Stimulated activated CD4-positive, alpha-beta T cell treated with anti-CD3 and anti-CD28 coated beads, Interleukin-1b, Interleukin-23, amount 100 ng/mL, for 24 hours (primary cell): ENCODE measurements at places on chromosomes 12 and 14.

GRCh38 chr14:104592785-104593184, 11.8 kb downstream of the TMEM179 start:
- DNase-seq: no peak

DNA sequence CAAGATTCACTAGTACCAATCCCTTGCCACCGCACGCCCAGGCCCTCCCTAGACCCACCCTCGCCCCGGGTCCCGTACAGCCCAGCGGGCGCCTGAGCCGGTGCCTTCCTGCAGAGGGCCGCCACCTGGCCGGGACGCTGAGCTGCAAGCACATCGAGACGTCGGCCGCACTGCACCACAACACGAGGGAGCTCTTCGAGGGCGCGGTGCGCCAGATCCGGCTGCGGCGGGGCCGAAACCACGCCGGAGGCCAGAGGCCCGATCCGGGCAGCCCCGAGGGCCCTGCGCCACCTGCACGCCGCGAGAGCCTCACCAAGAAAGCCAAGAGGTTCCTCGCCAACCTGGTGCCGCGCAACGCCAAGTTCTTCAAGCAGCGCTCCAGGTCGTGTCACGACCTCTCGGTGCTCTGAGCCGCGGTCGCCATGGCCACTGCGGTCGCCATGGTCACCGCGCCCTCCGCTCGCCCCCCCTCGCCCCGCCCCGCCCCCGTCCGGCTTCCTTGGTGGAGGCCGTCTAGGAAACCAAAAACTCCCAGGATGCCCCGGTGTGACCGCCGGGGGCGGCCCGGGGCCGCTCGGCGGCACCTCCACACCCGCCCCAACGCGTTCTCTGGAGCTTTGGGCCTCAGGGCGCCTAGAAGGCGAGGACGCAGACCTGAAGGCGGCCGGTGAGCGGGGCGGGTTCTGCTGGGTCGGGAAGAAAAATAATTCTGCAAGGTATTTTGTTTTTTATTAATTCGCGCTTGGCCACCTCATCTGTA, 3.7 kb downstream of the REM2 start:
- DNase-seq: no peak

DNA sequence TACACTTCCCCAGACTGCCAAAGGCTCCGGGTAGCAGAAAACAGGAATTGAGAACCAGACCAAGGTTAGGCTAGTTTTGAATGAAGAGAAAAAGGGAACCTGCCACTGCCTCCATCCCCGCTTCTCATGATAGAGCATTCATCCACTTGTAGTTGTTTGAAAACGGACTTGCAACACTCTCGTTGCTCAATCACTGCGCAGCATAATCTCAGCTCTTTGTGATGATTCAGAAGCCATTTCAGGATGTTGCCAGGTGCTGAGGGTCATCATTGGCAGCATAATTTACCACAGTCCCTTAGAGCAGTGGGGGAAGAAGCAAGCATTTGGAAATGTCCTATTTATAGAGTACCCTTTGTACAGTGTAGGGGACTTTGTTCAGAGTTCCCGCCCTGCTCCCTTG, 25.6 kb downstream of the KCNK13 start:
- DNase-seq: no peak

DNA sequence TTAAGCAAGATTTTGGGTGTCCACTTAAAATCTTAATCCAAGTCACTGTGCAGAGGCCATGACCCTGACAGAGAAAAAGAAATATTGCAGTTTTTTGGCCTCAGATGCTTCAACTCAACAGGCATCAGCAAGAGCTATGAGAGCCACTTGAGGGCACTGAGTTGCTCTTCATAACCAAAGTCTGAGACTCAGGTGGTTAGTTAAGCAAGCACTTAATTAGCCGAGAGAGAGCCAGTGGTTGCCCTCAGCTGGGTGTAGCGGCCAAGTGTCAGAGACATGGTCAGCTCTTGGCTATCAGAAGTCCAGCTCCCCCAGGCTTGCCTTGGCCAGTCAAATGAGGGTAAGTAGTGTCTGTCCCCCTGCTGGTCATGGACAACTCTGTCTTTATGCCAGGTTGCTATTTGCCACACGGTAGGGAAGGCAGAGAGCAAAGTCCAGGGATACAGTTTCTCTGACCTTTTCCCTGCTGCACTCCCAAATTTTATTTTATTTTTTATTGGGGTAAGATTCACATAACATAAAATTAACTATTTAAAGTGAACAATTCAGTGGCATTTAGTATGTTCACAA, 9.0 kb upstream of the KRT71 start:
- no peak for DNase-seq

GRCh38 chr12:50059440-50060119, 2.2 kb downstream of the ASIC1 start:
- no peak for DNase-seq

DNA sequence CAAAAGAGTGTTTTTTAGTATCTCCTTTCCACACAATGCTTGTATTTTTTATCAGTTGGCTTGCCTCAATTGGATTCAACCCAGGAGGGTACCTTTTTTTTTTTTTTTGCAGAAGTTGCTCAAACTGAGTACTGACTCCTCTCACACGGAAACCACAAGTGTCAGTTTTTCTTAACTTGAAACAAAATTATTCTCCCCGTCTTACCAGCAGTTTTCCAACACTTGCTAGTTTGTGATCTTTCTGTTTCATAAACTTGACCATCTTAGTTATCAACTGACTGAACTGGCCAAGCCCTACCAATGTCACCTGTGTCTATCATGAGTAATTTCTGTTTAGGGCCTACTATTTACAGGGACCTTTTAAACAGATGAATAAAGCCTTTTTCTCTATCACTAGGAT, 34.1 kb upstream of the ITPR2 start:
- no peak for DNase-seq

DNA sequence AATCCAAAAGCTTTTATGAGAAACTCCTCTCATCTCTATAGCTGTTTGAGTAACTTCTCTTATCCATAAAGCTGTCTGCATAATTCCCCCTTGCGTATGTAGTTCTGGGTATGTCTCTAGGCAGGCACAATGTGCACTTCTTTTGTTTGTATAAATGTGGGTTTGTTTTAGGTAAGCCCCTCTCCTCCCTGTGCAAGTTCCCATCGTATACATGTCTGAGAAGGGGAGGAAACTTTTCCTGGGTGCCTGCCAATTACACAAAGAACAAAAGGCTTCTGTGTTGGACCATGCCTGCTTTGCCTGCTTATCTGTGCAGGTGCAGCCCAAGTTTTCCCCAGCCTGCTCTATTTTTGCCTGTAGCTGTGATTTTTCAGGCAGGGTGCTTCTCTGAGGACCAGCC, 96.7 kb downstream of the CCER1 start:
- no peak for DNase-seq

- DNase-seq: no peak
Measured at GRCh38 chr12:28032811-28033537, 60.4 kb upstream of the PTHLH start.

DNA sequence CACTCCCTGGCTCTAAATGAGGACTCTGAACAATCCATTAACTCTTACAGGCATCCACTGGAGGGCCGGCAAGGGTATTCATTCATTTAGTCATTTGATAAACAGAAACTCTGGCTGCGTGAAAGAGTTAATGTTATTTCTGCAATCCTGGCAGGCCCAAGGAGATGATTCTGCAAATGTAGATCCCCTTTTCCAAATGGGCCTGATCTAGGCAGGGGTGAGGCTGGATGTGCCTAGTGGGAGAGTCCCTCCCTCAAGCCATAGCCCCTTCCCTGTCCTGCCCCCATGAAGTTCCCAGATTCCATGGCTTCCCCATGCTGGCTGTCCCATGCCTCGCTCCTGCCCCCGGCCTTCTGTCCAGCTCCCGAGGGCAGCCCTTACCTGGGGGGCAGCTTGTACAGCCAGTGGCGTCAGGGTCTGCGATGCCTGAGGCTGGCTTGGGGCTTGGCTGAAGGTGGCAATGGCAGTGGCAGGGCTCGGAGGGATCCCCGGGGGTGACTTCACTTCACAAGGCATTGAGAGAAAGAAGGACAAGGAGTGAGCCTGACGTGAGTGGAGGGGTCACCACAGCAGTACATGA, 18.4 kb downstream of the POU6F1 start:
- no peak for DNase-seq

DNA sequence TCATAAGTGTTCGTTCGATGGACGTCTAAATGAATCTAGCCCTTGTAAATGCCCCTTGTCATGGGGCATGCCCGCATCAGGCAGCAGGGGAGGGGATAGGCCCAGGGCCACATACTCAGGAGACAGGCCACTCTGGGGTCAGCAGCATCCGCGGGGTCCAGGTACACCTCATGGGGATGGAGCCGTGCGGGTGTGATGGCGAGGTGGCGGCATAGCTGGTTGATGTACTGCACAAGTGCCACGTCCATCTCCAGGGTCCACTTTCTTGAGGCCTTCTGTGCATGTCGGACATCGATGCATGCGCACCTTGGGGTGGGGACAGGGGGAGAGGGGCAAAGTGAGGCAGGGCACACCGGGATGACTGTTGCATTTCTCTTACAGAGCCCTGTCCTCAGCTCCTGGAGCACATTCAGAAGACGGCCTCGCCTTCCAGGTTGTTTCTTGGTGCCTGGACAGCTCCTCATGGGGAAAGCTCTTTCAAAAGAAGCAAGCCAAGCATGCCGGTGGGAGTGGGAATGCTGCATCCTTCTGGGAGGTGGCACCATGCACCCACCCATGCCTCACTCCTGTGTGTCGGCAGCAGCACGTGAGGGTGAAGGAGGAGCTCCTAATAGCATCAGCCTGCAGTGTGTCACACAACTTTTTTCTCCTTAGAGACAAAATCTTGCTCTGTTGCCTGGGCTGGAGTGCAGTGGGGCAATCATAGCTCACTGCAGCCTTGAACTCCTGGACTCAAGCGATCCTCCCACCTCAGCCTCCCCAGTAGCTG, 47.4 kb downstream of the TRAFD1 start:
- DNase-seq: no peak

- DNase-seq: no peak
Measured at GRCh38 chr14:55324812-55325211, 53.6 kb downstream of the FBXO34 start.

DNA sequence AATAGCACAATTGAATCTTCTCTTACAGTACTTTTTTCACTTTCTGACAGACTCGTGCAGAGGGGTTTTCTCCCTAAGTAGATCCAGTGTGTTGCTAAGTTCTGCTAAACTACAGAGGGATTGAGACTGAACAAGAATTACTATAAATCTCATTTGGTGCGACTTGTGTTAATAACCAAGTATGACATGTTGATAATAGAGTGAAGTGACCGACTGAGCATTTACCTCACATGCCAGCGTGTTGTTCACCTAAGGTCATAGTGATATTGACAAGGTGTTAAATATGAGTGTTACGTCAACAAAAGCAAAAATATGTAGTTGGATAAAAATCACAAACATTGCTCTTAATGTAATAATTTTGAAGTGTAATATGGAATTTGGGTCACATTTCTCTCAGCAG, 97.8 kb upstream of the PDE3A start:
- no peak for DNase-seq

DNA sequence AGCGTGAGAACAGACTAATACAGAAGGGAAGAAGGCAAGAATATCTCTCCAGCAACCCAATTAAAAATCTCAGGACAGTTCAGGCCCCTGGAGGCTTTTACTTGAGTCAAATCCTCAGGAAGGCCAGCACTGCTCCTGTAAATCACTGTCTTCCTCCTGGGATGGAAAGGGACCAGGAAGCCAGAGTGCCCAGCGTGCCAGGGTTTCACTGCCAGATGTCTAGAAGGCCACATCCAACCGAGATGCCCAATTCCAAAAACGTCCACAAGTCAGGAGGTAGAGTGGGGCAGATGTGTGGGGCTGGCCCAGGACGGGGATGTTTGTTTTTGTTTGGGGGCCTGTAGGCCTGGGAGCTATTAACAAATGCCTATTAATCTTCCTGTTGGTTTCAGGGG, 332.0 kb downstream of the MED13L start:
- no peak for DNase-seq

- no peak for DNase-seq
Measured at GRCh38 chr14:80634106-80634758, 307.3 kb downstream of the CEP128 start.

DNA sequence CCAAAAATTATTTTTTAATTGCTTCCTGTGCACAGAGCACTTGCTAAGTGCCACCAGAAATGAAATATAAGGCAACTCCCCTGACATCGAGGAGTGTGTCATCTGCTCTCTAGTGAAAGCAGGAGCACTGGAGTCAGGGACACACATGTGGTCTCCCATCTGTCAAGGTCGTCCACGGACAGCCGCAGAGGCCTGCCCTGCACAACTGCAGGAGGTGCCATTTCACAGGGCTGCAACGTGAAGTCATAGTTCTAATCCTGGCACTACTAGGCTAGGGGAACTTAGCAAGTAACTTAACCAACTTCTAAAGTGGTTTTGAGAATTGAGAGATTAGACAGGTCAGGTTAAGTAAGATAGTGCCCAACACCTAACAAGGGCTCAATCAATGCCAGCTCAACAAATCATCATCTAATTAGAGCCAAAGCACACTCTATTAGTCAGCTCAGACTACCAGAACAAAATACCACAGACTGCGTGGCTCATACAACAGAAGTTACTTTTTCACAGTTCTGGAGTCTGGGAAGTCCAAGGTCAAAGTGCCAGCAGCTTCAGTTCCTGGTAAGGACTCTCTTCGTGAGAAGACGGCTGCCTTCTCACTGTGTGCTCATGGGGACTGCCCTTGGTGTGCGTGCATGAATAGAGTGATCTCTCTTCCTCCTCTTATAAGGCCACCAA, 30.7 kb downstream of the FOXN3 start:
- no peak for DNase-seq

DNA sequence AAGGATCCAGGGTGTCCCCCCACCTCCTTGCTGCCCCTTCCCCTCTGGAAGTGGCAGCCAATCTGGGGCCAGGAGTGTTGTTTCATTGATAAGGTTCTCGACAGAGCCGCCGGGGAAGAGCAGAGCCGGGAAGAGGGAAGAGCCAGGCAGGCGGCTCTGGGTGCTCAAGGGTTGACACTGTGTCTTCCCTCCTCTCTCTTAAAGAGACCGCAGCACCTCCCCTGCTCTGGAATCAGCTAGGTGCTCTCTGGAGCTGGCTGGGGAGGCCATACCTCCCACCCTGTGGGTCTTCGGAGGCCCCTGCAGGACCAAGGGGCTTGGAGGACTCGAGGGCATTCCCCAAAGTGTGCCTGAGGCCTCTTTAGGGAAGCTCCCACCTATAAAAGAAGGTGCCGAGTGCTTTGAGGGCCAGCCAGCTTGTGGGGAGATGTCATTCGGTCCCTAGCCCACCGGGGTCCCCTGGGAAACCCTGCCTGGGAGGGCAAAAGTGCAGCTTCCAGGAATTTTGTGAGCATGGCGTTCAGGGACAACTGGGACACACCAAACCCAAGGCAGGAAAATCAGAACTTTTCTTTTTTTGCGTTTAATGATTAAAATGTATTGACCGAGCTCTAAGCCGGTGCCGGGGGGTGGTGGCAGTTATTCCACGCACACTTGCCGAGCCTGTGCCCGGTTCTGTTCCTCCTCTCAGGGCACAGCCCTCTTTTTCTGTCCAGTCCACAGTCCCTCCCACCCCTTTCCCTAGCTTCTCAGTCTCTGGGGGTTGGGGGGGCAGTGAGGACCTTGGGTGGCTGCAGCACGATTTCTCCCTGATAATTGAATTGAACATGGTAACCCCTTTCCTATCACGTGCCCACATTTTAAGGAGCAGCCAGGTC, 3.0 kb downstream of the SETD1B start:
- DNase-seq: no peak

GRCh38 chr14:61480704-61481285, 159.4 kb downstream of the PRKCH start:
- no peak for DNase-seq

GRCh38 chr14:50943261-50943942, 881 bp downstream of the PYGL start:
- DNase-seq: no peak

GRCh38 chr14:95043314-95043713, 114.0 kb downstream of the DICER1 start:
- DNase-seq: no peak
